ENCODE measurements at places on chromosomes 1 and 21.

GRCh38 chr1:60583696-60584095 is 498.7 kb upstream of the NFIA start:
- DNase-seq: no peak

DNA sequence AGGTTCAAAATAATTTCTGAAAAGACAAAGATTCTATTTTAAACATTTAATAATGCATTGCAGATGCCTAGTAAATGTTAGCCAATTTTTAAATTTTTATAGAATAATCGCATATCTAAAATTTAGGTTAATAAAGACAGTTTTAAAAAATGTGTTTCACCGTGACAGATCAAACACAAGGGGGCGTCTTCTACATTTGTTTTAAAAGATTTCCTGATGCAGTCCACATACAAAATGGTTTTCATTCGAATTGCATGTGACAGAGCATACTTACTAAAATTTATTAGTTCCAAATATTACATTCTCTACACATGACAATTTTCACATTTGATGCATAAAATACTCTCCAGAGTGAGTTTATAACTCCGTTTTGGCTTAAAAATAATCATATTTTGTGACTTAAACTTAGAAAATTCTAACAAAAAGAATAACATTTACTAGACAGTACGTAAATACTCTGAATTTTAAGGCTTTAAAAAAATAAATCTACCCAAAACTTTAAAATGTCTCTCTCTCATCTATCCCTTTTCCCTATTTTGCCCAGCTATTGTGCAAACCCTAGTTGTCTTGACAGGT is 75.5 kb downstream of the ADAMTS1 start:
- DNase-seq: no peak

DNA sequence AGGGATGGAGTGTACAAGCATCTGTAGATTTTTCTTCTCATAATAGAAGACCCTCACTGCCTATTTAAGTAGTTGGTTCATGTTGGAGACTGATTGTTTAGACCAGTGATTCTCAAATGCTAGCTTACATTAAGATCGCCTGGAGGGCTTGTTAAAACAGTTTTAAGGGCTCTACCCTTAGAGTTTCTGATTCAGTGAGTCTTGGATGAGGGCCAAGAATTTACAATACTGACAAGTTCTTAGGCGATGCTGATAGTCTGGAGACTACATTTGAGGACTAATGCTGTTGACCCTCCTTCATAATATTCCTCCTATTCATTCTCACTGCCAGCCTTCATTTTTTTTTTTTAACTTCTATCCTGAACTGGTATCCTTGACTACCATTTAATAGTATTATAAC is 15.2 kb upstream of the AGO3 start:
- DNase-seq: no peak

DNA sequence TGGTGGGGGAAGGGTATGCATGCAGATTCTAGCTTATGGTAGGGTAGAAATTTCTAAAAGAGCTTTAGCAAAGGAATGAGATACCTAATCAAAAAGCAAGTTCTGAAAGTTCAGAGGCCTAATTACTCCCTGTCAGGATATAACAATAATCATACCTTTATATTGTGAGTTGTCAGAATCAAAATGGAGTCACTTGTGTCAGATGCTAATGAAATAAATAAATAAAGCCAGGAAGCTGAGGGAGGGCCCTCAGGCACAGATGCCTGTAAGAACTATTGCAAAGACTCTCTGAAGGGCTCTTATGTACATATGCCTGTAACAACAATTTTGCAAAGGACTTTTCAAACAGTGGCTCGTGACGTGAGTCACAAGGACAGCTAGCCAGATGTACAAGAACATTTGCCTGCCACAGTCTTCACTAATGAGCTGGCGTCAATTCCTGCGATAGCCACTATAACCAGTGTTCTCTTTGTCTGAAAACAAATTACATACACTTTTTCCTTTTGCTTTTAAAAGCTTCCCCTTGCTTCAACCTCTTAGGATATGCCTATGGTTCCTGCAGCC is 27.4 kb upstream of the DNASE2B start:
- DNase-seq: no peak

DNA sequence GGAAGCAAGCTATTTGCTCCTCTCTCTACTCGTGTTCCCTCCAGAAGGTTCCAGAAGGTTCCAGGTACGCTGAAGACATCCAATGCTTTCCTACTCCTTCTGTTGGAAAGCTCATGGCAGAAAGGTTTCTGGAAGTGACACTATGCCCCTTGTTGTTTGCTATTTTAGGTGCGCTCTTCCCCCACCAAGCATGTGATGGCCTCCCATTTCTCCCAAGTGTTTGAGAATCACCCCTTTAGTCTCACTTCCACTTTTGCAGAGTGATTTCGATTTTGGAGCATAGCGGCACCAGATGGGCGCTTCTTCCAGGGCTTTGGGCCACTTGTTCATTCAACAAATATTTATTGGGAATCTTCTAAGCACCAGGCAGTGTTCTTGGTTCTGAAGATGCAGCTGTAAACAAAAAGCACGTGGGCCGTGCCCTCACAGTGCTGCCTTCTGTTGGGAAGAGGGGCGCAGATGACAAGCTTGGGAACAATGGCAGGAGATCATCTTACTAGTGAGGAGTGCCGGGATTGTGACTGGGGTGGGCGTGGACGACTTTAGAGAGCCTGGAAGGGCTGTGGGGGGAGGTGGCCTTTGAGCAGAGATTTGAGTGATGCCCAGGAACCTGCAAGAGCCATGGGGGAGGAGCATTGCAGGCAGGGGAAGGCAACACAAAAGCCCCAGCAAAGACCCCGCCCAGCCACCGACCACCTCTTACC is 43.0 kb upstream of the TARDBP start:
- DNase-seq: no peak

GRCh38 chr21:26469789-26470188 is 103.3 kb downstream of the CYYR1 start:
- DNase-seq: no peak

- no peak for DNase-seq
Observed at GRCh38 chr1:67750691-67751054, 65.7 kb downstream of the GADD45A start.

DNA sequence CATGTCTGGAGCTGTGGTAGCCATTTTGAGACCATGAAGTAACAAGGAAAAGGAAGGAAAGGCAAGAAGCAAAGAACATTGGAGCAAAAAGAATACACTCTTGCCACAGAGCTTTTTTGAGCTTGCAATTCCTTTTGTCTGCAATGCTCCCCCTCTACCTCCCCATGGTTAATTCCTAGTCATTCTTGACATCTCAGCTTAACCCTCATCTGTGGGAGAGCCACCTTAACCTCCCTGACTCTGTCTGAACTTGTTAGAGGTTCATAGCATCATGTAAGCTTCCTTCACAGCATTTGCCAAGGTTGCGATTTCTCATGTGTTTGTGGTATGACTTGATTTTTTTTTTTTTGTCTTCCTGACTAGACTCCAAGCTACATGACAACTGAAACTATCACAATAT is 564.1 kb upstream of the PLXNA2 start:
- DNase-seq: no peak

DNA sequence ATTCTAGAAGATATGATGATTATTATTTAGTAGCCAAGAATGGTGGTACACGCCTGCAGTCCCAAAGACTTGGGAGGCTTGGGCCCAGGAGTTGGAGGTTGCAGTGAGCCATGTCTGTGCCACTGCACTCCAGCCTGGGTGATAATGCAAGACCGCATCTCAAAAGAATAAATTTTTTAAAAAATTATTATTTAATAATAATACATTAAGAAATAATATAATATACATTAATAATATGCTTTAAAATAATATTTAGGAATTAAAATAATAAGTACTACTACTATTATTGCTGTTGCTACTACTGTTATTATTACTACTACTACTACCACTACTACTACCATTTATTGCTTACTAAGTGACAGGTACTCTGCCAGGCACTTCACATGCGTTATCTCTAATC is 27.2 kb downstream of the CCDC30 start:
- no peak for DNase-seq

GRCh38 chr1:53556657-53557227 is 97.5 kb downstream of the DMRTB1 start:
- no peak for DNase-seq

DNA sequence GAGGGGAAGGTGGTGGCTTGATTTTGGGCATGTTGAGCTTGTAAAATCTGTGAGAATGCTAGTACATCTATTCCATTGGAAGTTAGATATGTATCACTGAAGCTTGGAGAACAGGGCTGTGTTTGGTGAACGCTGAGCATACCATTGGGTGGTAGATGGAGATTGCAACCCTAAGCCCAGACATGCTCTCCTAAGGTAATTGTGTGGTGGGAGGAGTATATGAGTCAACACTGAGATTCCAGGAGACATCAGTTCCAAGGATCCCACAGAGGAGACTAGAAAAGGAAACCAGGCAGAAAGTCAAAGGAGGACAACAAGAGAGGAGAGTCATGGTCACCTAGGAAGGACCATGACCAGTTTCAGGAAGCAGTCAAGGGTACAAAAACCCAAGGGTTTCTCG is 60.4 kb downstream of the KIF21B start:
- no peak for DNase-seq

- DNase-seq: no peak
Observed at GRCh38 chr1:182568647-182569284, 20.3 kb downstream of the RNASEL start.

DNA sequence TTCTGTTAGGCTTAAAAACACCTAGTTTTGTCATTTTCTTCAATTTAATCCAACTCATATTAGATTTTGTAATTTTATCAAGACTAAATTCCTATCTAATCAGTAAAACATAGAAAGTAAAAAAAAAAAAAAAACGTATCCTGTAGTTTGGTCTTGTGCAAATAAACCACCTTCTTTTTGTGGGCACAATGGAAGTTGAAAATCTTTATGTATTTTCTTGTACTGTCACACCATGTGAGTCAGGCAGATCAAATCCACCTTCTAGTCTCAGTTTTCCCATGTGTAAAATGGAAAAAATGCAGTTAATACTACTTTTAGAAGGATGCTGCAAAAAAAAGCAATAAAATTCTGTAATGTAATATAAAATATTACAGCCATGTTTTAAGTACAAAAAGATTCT is 129.8 kb downstream of the CYYR1 start:
- DNase-seq: no peak

- DNase-seq: no peak
Observed at GRCh38 chr1:203150511-203151297, 23.2 kb downstream of the ADORA1 start.

- DNase-seq: no peak
Observed at GRCh38 chr1:228315484-228315944, 91.1 kb downstream of the TRIM11 start.

DNA sequence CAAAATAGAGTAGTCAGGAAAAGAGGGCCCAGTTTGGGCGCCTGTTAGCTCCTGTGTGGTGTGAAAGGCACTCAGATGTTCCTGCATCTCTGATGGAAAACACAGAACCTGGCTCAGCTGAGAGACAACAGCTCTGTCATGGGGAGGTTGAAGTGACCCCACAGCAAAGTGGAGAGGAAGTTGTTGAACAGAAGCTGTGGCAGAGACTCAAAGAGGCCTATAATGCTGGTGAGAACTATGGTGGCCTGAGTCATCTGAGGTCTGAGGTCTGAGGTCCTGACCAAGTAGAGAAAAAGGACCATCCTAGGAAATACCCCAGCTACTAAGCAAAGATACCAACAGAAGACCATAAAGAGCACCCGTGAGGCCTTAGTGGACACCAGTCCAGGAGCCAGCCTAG is 45.6 kb upstream of the JAK1 start:
- peak; percentile 27 for DNase-seq

GRCh38 chr1:213669512-213669911 is 318.3 kb upstream of the PROX1 start:
- DNase-seq: no peak

All from stimulated activated naive CD8-positive, alpha-beta T cell treated with anti-CD3 and anti-CD28 coated beads, Interleukin-15, amount 100 ng/mL, for 72 hours (primary cell).